GM03348 (cell line): ENCODE measurements at places on chromosomes 7 and 10.

DNA sequence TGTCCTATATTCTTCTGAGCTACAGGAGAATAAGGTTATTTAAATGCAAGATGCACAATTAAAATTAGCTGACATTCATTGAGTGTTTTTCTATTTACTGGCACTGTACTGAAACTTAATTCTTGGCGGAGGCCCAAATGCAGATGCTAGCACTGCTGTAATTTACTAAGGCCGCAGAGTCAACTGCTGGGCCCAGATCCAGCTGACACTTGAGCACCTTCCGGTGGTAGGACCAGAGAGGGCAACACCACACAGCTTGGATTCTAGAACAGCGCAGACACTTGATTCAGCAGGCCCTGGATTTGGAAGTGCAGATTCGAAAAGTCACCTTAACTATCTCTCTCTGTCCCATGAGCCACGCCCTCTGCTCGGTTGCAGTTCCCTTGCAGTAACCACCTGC, 228.6 kb upstream of the TMEM72 start:
- no peak for DNase-seq

DNA sequence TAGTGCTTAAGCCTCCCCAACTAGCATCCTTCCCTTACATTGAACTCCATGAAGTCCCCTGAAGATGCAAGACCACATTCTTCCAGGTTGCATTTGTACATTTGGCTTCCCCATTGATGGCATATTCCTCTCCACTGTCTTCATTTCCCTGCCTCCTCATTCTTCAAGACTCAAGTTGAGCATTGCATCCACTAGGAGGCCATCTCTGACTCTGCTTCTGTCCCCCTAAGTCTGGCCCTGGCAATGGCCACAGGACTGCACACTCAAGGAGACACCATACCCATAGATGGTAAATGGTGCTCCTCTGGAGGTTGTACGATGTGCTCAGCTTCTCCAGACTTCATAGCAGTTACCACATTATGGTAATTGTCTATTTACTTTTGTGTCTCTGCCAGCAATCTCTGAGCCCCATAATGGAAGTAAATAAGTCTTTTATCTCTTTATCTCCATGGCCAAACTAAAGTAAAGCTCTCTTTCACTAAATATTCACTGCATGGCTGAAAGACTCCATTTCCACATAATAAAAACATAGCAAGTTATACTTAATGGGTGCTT, 112.6 kb downstream of the PTPRZ1 start:
- DNase-seq: no peak

DNA sequence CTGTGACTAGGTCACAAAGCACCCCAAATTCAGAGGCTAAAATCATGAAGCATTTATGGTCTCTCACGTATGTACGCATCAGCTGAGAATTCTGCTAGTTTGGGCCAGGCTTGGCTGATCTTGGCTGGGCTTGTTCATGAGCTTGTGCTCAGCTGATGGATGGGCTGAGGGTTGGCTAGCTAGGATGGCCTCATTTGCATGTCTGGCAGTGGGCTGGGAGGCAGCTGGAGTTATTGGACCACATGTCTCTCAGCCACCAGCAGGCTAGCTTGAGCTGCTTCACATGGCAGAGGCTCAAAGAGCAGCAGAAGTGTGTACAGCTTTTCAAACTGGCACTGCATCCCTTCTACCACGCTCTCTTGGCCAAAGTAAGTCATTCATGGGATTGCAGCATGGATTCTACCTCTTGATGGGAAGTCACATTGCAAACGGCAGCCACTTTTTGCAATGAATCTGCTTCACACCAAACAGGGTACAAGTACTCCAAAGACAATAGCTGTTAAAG, 770.3 kb downstream of the TYW1 start:
- DNase-seq: no peak

- peak; percentile 20 for DNase-seq
These were observed 411.6 kb downstream of the GFRA1 start for GRCh38 chr10:115861455-115861854.

DNA sequence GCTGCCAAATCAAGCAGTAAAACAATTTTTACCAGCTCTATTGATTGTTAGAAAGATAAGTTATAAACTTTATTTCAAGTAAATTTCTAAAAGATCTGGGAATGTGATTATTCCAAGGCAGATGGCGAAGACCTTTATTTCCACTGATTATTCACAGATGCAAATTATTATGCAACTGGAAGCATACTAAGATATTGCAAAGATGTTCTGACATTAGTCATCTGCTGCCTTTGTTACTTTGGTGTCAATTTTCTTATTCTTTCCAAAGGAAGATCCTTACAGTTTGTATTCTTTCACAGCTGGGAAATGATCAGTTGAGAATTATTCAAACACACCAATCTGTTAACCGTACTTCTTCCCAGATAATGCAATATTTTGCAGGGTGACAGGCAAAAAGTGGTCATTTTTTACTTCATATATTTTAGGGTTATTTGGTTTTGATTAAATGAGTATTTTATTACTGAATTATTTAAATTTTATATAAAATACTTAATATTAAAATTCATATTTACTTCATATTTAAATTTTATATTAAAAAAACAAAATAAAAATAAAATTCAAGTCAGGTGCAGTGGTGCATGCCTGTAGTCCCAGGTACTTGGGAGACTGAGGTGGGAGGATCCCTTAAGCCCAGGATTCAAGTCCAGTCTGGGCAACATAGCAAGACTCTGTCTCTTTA, 171.3 kb downstream of the FZD1 start:
- DNase-seq: peak; percentile 50

DNA sequence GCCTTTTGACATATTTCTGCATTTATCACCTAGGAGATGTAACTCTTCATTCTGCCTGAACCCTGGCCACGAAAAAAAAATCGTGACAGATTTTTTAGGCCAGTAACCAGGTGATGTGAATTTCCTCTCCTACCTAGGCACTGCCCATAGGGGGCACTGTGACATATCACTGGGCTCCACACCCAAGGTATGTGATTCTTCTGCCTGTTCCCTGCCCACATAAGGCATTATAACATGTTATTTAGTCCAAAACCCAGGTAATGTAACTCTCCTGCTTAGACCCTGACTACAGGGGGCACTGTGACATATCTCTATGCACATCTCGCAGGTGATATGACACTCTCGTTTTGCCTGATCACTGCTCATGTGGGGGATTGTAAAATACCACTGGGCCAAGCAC, 29.5 kb upstream of the ZNF107 start:
- no peak for DNase-seq
